ENCODE measurements at places on chromosomes 7 and 10.

GRCh38 chr7:115106316-115106715 lies 184.4 kb downstream of the MDFIC start:
- DNase-seq: no peak

GRCh38 chr7:75813781-75814236 lies at the start of gene CCL24:
Gene CCL24 (minus strand): TSS chr7:75813806. CDS start chr7:75813715, 91 bp downstream.
- no peak for DNase-seq

- DNase-seq: no peak
Observed at GRCh38 chr7:1442355-1443124, 16.7 kb downstream of the MICALL2 start.

- DNase-seq: no peak
Observed at GRCh38 chr7:80106498-80107113, 28.0 kb upstream of the GNAI1 start.

- no peak for DNase-seq
Observed at GRCh38 chr7:5622286-5622685, 159.2 kb downstream of the RNF216 start.

DNA sequence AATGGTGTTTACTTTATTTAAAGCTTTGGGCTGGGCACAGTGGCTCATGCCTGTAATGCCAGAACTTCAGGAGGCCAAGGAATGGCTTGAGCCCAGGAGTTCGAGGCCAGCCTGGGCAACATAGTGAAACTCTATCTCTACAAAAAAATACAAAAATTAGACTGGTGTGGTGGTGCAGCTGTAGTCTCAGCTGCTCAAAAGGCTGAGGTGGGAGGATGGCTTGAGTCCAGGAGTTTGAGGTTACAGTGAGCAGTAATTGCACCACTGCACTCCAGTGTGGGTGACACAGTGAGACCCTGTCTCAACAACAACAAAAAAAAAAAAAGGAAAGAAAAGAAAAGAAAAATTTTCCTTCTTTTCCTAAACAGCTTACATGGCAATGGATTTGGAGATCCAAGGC lies 22.0 kb downstream of the SLC16A9 start:
- no peak for DNase-seq

DNA sequence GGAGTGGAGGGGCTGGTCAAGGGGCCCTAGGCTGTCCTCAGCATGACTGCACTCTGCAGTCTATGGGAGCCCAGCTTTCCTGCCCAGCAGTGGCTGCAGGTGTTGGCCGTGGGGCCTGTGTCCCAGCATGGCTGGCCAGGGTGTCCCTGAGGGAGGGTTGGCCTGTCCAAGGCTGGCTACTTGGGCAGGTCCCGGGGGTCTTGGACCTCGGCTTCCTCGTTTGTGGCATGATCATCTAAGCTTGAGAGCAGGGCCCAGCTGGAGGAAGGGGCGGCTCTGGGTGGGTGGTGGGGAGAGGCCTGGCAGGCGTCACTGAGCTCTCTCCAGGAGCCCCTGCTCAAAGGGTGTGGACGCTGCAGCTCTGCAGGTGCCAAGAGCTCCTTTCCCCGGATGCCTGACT lies 43.7 kb upstream of the CFAP46 start:
- DNase-seq: no peak

DNA sequence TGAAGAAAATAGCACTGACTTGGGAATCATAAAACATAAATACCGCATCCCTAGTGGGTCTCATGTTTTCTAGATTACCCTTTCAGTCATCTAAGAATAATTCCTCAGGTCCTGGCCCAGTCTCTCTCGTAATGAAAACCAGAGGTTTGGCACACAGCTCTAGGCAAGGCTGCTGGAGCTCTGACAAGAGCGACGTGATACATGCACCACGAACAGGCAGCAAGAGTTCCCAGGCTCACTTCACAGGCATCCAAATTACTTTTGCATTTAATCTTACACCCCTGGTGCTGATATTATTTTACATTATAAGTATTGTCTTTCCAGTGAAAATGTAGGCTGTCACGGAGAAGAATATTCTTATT lies 105.2 kb downstream of the THSD7A start:
- peak; percentile 94 for DNase-seq

GRCh38 chr10:80530816-80531215 lies 6.9 kb upstream of the SH2D4B start:
- DNase-seq: no peak

DNA sequence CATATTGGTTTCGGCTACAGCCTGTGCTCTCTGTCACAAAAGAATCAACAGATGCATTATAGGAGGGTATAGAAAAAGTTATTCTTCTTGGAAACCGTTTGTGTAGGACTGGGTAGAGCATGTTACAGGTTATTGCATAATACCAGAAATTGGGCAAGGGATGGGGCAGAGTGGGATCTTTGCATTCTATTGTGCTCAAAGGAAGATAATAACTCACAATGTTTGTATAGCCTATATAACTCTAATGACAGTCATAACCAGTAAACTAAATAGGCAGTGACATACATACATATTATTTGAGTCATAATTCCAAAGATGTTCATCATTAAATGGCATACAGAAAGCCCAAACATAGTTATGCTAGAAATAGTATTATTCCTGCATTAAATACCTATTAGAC lies 179.7 kb downstream of the XPNPEP1 start:
- peak; percentile 51 for DNase-seq

DNA sequence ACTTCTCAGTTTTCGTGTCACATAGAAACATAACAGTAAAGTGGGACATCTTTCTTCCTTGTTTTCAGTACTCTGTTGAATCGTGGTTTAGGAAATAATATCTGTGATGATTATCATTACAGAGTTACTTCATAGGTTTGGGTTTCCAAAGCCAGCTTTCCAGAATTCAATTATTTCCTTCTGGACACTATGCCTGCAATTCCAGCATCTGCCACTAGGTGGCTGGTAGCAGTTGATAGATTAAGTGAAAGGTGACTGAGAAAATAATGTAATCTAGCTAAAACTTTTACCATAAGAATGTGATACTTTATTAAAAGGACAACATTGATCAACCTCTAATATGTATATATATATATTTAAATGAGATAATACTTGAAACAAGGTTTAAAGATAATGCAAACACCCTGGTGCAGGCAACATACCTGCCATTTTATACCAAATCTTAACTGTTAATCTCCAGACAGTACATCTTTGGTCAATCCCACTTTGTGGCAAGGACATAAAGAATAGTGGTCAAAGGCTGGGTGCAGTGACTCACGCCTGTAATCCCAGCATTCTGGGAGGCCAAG lies 102.6 kb downstream of the SH3PXD2A start:
- DNase-seq: no peak

DNA sequence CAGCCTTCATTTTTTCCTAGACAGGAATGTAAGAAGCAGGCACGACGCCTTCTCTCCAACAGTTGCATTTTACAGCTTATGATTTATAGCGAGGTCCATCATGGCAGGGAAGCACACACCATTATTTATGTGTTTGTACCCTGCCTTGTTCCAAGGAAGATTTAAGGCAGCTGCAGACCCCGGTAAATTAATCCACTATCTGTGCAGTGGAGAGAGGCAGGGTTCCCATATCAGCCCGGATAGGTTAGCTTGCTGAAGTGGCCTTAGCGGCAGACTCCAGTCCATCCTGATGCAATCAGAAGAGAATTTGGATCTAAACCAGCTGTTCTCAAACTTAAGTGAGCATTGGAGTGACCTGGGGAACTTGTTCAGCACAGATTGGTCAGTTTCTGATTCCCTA lies 359.4 kb downstream of the GALNT17 start:
- DNase-seq: peak; percentile 59

DNA sequence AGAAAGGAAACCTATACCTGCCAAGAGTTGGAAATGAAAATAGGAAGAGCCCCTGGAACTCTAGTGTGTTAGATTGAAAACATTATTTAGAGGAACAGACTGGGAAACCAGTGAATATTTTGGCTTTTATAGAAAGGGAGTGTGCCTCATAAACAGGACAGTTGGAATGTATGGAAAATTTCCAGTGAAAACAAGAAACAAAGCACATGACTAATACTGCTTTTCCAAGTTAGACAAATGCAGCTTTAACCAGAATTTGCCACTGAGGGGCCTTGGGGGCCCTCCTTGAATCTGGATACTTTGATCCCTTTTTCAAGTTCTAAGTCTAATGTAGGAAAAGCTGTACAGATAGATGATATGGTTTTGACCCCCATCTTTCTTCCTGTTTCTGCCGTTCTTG lies 21.2 kb downstream of the ITGB8 start:
- DNase-seq: peak; percentile 72

GRCh38 chr7:109984729-109985128 lies 1106.2 kb upstream of the LRRN3 start:
- no peak for DNase-seq

- peak; percentile 47 for DNase-seq
Observed at GRCh38 chr7:38932509-38933168, 23.6 kb upstream of the VPS41 start.

GRCh38 chr10:99870123-99870730 lies 87.8 kb downstream of the ABCC2 start:
- DNase-seq: no peak

All from fibroblast of upper back skin (primary cell).